ENCODE measurements at places on chromosomes 12 and 14.

DNA sequence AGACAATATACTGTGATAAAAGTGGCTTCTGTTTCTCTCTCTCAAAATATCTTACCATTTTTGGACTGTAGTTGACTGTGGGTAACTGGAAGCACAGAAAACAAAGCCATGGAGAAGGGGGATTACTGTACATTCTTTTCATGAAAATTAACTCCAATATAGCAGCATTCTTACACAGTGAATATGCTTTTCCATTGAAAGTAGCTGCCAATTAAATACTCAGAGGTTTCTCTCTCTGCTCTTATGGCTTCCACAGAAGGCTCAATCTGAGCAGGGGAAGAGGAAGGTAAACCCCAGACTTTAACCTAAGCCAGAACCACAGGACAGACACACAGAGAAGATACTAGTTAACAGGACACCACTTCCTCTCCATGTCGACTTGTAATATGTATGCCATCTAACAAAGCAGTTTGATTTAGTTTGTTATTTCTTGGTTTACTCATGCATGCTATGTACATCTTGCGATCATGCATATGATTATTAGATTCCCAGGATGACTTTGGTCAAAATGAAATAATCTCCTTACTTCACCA, 150.2 kb downstream of the SSPN start:
- DNase-seq: no peak

- DNase-seq: no peak
Measured at GRCh38 chr12:30840715-30841114, 85.8 kb upstream of the TSPAN11 start.

DNA sequence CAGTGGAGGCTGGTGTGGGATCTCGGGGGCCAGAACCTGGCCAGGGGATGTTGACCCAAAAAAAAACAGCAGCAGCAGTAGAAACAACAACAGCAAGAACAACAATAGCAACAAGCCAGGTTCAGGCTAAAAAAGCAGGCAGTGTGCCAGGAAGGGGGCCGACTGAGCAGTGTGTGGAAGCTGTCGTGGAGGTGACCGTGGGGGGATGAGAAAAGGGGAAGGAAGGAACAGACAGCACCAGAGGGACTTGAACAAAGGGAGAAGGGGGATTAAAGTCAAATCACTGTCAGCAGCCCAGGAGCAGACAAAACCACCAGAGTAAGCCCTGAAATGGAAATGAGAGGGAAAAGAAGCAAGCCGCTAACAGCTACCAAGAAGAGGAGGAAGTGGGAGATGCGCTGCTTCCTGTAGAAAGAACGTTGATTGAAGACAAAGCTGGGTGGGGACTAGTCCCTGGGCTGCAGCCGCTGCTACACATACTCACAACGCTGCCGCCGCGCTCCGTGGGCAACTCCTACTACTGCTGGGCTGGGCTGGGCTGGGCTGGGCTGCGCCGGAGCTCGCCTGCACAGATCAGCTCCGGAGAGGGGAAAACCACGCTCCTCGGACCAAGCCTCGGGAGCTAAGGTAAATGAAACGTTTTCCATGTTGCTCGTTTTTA, at the start of gene GNG2:
Gene GNG2, plus strand, starts transcription at position 449 of the 661 bp plus-strand sequence. CDS start 90,067 bp downstream, outside the sequence.
- peak; percentile 72 for DNase-seq

DNA sequence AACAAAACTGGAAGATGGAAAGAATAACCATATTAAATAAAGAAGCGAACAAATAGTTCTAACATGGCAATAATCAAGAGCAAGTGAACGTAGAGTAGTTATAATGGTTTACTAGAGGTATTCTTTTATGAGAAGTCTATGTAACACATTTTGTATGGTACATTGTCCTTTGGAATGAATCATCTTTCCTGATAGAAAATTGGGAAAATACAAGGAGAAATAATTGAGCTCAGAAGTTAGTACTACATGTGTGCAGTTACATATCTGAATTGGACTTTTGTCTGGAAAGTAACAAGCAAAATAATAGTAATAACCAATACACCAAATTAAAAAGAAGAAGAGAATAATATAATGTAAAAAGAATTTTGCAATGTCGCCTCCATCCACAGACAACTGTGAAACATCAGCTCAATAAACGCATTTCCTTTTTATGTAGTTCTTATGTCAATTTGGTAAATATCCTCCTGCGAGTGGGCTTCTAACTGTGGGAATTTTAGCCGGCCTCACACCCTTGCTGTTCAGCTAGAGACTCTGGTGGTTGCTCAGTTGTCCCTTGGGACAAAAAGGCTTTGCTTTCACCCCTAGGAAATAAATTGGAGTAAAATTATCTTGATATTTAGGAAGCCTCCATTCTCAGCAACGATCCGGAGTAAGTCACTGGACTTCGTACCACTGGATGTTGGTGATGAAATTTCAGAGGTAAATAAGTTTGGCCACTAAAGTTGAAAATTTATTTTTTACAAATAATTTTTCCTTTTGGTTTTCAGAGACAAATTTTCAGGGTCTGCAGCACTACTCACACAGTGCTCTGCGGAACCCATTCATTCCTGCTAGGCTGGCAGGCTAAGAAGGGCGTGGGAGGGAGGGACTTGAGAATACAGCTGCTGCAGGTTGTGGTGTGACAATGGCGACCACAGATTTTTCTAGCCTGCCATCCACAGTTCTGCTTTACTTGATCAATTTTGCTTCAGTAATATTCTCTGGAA, 1.1 kb upstream of the TUBA1A start:
- DNase-seq: no peak

DNA sequence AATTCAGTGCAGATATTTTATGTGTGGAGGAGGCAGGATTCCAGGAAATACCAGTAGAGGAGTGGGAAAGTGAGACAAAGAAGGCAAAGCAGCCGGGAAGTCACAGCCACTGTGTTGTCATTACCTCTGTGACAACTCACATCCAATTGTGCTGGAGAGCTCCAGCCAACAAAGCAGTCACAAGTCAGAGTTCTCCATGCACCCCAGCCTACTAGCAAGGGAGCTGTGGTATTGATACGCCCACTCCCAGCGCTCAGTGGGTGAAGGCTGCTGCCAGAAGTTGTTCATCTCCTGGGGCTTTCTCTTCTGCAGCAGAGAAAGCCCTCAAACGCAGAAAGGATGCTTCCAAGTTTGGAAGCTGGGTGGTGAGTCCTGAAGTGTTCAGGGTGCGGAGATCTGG, 93.9 kb downstream of the DICER1 start:
- DNase-seq: no peak

DNA sequence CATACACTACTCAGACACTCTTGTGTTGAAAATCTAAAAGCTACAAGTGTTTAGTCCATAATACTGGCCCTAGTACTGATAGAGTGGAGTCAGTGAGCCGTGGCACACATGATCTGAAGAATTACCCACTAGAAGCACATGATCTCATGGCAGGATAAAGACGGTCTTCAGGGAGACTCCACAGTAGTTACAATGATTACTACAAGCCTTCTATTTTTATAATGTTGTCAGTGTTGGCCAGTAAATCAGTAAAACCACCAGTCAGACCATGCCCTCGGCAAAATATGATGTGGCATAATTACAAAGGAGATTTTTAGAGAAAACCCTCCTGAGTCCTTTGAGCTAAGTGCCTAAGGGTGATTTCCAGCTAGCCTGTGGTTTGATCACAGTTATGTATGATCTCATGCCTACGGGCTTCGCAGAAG, 114.9 kb downstream of the PDZRN4 start:
- DNase-seq: no peak

DNA sequence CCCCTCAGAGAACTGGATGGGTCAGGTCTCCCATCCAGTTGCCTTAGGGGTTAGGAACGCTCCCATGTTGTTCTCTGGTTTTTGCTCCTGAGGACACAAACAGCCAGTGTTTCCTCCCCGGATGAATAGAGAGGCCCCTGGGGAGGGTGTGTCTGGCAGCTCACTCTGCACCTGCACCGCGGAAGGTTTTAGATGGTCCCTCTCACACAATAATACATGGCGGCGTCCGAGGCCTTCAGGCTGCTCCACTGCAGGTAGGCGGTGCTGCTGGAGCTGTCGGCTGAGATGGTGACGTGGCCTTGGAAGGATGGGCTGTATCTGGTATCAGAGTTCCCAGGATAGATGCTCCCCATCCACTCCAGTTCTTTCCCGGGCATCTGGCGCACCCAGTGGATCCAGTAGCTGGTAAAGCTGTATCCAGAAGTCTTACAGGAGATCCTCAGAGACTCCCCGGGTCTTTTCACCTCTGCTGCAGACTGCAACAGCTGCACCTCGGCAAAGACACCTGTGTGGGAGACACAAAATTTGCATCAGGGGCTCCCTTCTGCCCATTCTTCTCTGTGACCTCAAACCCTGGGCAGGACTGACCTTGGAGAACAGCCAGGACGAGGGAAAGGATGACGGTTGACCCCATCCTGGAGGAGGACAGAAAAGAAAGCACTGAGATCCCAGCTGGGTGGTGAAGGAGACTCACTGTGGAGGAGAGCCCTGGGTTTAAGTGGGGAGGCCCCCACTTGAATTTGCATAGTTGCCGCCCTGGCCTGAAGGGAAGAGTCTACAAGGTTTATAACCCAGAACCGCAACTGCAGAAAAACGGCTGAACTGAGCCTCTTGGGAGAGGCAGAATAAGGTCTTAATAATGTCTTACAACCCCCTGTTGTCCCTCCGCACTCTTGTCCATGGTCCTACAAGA, 1324.8 kb downstream of the TMEM121 start:
- DNase-seq: no peak

DNA sequence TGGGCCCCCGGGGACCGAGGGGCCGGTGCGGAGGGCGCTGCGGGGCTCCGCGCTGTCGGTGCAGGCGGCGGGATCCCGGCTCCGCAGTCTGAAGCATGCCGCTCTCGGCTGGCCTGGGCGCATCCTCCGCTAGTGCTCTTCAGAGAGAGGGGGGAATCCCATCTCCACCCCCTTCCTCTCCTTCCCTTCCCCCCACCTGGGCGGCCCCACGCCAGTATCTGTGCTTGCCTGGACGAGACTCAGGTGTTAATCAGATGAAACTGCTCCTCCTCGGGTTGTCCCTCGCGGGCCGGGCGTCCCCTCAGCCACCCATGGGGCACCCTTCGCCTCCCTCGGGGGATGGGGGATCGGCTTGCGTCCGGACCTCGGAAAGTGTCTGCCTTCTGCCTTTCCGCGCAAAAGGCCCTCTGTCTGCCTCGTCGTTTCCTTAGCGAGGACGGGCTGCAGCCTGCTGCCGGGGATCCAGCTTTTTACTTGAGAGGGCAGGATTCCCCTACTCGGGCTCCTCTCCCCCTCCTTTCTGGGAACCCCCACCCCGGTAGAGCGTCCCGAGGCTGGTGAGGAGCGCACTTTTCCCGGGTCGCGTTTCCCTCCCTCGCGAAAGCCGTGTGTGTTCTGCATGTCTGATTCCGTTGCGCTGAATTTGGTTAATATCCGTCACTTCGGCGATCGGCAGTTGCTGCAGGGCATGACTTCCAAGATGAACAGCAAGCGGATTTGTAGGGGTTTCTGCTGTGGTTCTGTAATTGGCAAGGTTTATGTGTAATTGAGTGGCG, 1.1 kb downstream of the GPHN start:
- DNase-seq: peak; percentile 17

DNA sequence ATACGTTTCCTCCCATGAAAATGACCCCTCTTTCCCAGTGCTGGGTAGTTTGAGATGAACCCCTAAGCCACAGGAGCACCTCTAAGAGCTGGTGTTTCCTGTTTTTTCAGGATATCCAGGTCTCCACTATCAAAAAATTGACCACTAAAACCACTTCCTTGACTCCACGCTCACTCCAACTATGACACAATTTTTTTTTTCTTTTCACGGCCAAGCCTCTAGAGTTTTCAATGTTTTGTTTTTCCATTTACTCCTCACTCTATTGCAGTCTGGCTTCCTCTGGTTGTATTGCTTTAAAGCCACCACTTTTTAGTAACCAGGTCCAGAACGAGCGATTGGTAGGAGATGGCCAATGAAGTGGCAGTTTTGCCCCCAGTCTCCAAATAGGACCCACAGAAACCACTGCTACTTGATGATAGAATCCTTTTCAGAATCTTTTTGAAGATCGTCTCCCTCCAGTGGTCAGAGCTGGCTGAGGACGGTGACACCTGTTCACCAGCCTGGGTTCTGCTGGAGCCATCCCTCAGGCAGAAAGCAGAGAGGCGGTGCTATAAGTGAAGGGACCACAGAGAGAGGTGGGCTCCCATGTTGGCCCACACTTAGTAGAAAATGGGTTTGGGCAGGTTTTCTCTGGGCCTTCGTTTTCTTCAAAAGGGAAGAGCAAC, 454.4 kb downstream of the VRK1 start:
- no peak for DNase-seq
